ENCODE measurements at places on chromosomes 5 and 9. TPM values are rescaled to one million over a fixed set of nuclear protein-coding genes. Genes with fewer than 3 reads are reported as not detected.

- no peak for DNase-seq
Measured at GRCh38 chr9:73459817-73460216, 308.2 kb downstream of the ANXA1 start.

GRCh38 chr9:110755179-110755578 lies 86.6 kb downstream of the MUSK start:
- DNase-seq: no peak

DNA sequence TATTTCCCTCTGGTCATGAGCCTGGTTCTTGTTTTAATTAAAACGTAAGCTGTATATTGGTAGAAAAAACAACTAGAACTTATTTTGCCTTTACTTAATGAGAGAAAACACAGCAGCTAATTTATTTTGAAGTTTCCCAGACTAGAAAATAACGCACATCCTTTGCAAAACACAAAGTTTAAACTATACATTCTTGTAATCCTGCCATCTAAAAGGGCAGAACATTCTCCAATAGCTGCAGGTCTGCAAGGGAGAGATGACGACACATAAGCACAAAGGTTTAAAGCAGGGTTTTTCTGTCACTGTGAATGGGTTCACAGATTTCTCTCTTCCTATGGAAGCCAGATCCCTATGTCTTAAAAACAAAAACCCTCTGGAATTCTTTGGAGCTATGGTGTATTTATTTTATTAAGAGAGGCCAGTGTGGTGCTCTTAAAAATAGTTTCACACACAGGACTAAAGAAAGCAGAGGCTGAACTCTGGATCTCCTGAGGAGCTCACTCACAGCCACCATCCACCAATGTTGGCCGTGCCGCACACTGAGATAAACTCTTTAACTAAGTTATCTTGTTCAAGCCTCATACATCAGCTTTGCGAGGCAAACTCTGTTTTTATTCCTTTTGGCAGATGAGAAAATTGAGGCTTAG lies 82.4 kb downstream of the SNCAIP start:
- no peak for DNase-seq

DNA sequence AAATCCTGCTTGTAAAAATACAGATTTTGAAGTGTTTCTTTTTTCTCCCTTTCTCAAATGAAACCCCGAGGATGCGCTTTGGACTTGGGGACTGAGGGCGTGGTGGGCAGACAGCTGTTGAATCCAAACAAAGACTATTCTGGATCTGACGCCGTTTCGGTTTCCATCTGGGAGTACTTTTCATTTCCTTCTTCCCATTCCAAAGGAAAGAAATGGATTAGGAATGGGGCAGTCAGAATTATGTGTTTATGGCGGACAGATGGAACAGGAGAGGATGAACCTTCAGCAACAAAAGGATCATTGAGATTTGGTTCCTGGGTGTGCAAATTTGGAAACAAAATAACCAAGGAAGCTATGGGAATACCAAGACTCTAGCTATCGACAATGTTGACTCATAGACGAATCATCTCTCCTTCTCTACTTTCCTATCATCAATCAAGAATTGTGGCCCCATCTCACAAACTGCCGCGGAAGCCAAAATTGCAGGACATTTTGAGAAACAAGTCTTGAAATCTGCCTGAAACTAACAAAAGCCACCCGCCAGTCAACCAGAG lies 300.6 kb downstream of the PARP8 start:
- no peak for DNase-seq

DNA sequence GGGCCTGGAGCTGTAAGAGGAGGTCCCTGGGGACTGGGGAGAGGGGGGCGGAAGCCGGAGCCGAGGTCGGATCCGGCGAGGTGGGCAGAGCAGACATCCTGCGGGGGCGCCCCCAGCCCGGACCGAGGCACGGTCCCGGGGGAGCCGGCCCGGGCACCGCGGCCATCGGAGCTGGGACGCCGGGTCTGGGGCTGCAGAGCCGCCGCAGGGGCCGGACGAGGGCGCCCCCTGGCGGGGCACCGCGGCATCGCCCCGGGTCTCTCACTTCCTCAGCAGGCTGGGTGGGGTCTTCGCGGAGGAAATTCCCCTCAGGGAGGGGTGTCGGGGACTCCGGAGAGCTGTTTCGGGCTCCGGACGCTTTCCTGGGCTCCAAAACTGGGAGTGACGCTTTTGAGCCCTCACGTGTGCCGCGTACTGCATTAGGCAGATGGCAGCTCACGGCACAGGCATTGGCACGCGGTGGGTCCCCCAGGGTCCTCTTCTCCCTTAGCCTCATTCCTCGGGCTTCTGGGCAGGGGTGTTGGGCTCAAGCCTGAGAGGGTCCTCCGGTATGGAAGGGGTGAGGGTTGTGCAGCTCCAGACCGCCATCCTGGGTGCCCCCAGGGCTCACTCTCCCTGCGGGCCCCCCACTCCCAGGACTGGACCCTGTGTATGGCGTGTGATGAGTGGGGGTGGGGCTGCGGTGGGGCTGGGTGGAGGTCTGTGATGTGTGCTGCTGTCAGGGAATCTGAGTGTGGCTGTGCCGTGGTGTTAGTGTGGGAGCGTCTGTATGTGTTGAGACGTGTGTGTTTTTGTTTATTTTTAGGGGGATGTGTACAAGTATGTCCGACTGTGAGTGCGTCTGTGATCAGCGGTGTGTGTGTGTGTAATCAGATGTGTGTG lies 29.6 kb downstream of the LHX2 start:
- DNase-seq: no peak

GRCh38 chr9:113620377-113621161 lies 157.0 kb downstream of the RGS3 start:
- peak; percentile 94 for DNase-seq

GRCh38 chr5:88388476-88389337 lies 120.1 kb upstream of the TMEM161B start:
- DNase-seq: no peak

GRCh38 chr5:35458824-35459207 lies 158.8 kb upstream of the SPEF2 start:
- no peak for DNase-seq

DNA sequence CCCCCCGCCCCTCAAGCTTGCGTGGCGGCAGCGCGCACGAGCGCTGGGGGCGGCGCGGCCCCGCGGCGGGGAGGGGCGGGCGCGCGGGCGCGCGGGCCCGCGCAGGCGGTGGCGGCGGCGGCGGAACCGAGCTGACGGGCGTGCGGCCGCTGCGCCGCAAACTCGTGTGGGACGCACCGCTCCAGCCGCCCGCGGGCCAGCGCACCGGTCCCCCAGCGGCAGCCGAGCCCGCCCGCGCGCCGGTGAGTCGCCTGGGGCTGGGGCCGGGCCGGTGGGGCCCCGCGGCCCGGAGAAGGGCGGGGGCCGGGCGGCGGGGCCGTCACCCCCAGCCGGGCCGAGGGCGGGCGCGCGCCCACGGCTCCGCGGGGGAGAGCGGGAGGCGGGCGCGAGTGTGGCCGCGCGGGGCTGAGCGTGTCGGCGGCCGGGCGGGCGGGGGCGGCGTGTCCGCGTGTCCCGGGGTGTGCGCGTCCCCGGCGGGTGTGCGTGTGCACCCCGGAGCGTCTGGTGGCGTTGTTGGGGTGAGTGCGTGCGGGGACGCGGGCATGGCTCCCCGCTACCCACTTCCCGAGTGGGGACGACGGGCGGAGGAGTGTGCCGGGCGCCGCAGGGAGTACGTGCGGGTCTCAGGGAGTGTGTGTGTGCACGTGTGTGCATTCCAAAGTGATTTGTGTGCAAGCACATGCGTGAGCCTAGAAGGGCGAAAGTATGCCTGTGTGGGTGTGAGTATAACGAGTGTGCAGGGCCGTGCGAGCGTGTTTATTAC lies at the start of gene NEK6:
NEK6 (plus strand) TSS at position 106 of the 763 bp plus-strand sequence. CDS start 44,016 bp downstream, outside the sequence.
- DNase-seq: no peak

DNA sequence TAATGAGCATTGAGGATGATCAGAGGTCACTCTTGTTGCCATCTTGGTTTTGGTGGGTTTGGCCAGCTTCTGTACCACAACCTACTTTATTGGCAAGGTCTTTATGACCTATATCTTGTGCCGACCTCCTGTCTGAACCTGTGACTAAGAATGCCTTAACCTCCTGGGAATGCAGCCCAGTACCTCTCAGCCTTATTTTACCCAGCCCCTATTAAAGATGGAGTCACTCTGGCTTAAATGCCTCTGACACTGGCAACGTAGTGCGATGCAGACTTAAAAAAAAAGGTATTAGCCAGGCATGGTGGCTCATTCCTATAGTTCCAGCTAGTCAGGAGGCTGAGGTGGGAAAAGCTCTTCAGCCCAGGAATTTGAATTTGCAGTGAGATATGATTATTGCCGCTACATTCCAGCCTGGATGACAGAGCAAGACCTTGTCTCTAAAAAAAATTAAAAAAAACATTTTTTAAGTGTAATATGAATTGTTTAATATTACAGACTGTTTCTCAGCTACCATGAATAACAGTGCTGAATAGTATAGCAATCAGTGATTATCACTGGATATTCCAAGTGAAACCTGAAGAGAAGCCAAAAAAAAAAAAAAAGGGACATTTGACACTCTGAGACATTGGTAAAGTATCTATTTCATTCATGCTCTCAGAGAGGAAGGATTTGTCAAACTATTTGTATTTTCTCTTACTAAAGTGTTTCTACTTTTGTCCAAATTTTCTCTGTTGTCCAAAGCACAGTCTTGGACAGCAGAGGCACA lies 18.3 kb upstream of the STOM start:
- no peak for DNase-seq

DNA sequence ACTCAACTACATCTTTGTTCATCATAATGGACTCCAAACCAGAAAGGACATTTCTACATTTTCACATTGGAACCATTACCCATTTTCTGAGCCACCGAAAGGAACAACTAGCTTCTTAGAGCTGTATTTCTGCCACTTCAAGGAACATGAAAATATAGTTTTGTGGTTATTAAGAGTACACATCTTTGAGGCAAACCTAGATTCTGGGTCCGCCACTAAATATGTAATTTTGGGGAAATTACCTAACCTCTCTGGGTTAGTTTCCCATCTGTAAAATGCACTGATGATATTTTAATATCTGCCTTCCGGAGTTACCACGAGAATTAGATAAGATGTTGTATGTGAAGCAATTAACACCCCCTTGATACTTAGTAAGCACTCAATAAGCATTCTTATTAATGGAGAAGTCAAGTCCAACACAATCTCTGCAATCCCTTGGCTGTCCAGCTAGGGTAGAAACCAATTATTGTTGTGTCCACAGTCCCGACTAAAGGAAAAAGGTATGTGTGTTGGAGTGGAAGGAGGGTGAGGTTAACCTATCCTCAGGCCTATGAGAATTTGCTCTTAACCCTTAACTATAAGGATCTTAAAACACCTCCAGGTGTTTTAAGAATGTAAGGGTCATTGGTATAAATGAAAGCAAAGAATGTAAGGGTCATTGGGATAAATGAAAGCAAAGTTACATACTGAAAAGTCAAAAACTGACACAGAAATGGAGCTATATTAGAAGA lies 94.0 kb upstream of the PTGER4 start:
- DNase-seq: no peak

GRCh38 chr5:6083311-6083978 lies 294.9 kb downstream of the MED10 start:
- DNase-seq: no peak

- DNase-seq: peak; percentile 92
Measured at GRCh38 chr9:104868687-104869404, 59.1 kb downstream of the ABCA1 start.

DNA sequence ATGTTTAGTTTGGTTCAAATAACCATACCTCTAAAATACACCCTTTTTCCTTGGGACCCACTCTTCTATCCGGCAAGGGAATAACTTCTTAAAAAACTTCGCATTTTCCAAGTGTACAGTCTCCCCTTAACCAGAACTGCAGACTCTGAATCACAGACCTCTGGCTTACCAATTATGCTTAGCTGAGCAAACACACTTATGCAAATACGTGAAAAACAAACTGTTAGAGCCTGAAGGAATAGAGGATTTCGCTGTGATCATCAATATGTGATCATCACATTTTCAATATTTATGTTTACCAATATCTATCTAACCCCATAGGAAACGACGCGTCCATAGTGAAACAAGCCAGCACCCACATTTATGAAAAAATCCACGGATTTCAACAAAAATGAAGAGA lies 1.3 kb downstream of the LPAR1 start:
- no peak for DNase-seq

DNA sequence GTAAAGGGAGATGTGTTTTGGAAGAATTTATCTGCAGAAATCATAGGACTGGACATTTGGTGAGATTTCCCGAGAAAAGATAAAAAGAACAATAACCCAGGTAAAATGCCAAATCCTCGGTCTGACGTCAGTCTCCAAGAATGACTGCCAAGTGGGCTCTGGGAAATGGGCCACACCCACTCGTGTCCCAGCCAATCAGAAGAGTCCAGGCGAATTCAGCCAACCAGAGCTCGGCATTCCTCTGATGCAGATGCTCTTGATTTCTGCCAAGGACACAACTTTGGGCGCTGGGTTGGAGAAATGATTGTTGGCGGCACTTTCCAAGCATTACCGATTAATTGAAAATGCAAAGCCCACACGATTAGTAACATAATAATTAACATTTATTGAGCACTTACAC lies 73.3 kb downstream of the FGF18 start:
- DNase-seq: no peak

- DNase-seq: no peak
Measured at GRCh38 chr9:69857131-69857530, 36.5 kb downstream of the CFAP95 start.

DNA sequence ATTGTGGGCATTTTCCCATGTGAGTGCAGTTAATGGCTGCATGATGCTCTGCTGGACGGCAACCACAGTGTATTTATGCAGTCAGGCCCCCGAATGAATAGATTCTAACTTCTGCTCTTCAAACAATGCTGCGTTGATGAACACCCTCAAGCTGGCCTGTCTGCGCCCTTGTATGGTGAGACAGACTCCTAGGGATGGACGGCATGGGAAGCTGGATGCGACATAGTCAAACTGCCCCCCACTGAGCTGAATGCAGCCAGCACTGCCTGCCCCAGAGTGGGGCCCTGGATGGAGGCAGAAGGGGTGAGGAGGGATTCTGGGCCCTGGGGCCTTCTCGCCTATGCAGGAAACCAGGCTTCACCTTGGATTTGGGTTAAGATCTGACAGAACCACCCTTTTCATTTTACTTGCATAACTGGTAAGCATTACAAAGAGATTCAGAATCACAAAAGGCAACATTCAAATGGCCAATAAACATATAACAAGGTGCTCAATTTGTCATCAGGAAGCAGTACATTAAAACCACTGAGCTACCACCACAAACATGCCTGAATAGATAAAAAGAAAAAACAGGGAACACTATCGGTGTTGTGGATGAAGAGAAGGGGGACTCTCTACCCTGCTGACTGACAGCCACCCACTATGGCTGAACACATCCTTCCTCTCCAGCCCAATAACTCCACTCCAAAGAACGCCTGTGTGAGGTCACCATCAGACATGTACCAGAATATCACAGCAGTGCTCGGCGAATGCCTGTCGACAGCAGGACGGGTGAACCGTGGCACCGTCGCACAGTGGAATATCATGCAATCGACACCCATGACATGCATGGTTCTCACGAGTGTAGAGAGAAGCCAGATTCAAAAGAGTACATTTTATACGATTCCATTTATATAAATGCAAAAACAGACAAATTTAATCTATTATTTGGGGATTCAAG lies 79.1 kb downstream of the RAPGEF1 start:
- no peak for DNase-seq

The DMGDH gene
- 0.37 TPM for total RNA-seq

The FOXD4L6 gene
- total RNA-seq: not detected

The FAM169A gene
- 7.1 TPM for total RNA-seq

The IFNA13 gene
- not detected for total RNA-seq

The HMGXB3 gene
- 21.1 TPM for total RNA-seq

The PAM gene
- 213 TPM for total RNA-seq

The SPATA9 gene
- not detected for total RNA-seq

Data from H4 (cell line).